ENCODE measurements at places on chromosomes 16 and 17.

GRCh38 chr16:578870-579405, 9.2 kb downstream of the PIGQ start:
- peak; percentile 36 for DNase-seq

- DNase-seq = no peak
These were observed 370.0 kb upstream of the EEF2KMT start for GRCh38 chr16:5467552-5467951.

DNA sequence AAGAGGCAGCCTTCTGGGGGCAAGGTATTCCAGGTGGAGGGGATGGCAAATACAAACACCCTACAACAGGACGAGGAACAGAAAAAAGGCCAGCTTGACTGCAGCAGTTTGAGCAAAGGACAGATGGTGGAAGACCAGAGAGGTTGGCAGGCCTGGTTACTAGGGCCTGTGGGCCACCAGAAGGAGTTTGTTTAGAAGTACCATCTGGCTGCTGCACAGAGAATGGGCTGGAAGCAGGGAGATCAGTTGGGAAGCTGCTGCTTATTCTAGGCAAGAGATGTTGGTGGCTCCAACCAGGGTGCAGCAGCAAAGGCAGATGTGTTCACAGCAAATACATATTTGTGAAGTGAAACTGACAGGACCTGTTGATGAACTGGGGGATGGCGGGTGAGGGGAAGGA, 2.9 kb upstream of the YPEL2 start:
- no peak for DNase-seq

- no peak for DNase-seq
These were observed 251.6 kb downstream of the GSG1L start for GRCh38 chr16:27811881-27812280.
